ENCODE measurements at places on chromosomes 5 and 9. TPM values are rescaled to one million over a fixed set of nuclear protein-coding genes. Genes with fewer than 3 reads are reported as not detected.

The NUP155 gene
- 23.6 TPM for total RNA-seq

The IFNA17 gene
- total RNA-seq, result not detected

The PRLR gene
- total RNA-seq, result not detected

The PCDHGB2 gene
- total RNA-seq, result 7.6 TPM

The FOXI1 gene
- total RNA-seq, result not detected

The HSD17B4 gene
- total RNA-seq, result 334 TPM

The PKD2L2 gene
- total RNA-seq, result not detected

DNA sequence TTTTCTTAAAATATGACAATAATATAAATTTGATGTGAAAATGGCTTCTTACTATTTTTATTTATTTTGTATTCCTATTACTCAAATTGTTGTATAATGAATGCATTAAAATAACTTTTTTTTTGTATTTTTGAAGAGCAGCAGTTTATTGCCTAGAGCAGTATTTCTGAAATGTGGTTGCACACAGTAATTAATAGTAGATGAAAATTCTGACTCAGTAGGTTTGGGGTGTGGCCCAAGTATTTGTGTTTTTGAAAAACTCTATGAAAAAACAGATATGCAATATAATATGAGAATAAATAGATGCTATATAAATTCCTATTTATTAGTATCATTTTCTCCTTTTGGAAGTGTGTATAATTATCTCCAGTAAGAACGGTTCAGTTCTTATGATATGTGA is 2225.3 kb upstream of the C9orf72 start:
- DNase-seq, result no peak
- H3K4me3 ChIP-seq, result no peak overlapping the region
- no peaks in the 10 kb centered on the region for H3K36me3 ChIP-seq
- no peaks in the 10 kb centered on the region for H3K27me3 ChIP-seq
- H3K4me1 ChIP-seq, result no peaks in the 10 kb centered on the region
- H3K27ac ChIP-seq, result no peak overlapping the region

GRCh38 chr5:156395306-156395675 is 68.3 kb downstream of the SGCD start:
- H3K27ac ChIP-seq, result no peak overlapping the region
- H3K4me3 ChIP-seq, result no peak overlapping the region
- no peaks in the 10 kb centered on the region for H3K36me3 ChIP-seq
- no peak for DNase-seq

DNA sequence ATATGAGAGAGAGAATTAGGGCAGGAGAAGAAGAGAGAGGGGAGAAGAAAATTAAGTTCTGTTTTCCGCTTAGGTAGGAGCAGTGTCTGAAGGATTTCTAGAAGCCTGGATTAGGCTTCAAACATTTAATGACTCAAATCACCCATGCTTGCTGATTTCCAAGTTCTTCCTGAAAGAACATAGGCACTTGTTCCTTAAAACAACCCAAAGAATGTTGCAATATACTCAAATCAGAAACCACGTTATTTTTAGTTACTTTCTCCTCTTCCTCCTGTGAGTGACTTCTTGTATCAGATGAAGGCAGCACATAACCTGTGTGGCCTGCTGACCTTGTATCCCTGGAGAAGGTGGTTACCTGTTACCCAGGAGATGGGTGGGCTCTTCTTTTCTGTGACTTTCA is 351.5 kb upstream of the KLF4 start:
- no peak for DNase-seq
- H3K27me3 ChIP-seq, result no peaks in the 10 kb centered on the region
- no peaks in the 10 kb centered on the region for H3K36me3 ChIP-seq
- no peak overlapping the region for H3K27ac ChIP-seq
- H3K4me1 ChIP-seq, result peaks cover 6% of the 10 kb centered on the region

GRCh38 chr9:1997646-1998045 is 17.5 kb upstream of the SMARCA2 start:
- no peaks in the 10 kb centered on the region for H3K36me3 ChIP-seq
- no peaks in the 10 kb centered on the region for H3K4me1 ChIP-seq
- H3K27ac ChIP-seq, result no peak overlapping the region
- H3K27me3 ChIP-seq, result no peaks in the 10 kb centered on the region

DNA sequence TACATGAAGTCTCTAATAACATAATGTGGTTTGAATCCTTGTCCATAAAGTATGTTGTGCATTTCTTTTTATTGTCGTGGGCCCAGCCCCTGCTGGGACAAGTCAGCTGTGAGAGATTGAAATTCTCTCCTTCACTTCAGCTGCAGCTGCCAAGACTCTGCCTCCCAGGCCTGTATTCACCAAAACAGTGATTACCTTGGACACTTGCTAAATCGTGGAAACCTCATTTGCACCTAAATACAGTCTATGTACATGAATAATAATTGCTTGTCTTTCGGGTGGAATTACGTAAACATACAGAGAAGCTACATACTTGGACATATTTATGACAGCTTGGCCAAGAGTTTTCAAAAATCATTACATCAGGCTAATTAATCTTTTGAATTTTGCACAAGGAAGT is 898.5 kb upstream of the SEMA6A start:
- no peaks in the 10 kb centered on the region for H3K4me1 ChIP-seq
- H3K36me3 ChIP-seq, result no peaks in the 10 kb centered on the region
- no peak for DNase-seq

GRCh38 chr9:137314561-137315560 is 12.8 kb upstream of the NRARP start:
- H3K4me3 ChIP-seq, result no peak overlapping the region
- peaks cover 26% of the 10 kb centered on the region for H3K4me1 ChIP-seq
- H3K27me3 ChIP-seq, result no peaks in the 10 kb centered on the region
